ENCODE measurements at places on chromosomes 3 and 15.

GRCh38 chr15:41801185-41801584 is 26.7 kb upstream of the JMJD7 start:
- DNase-seq = no peak

- DNase-seq = no peak
Measured at GRCh38 chr3:45536316-45536715, 58.2 kb upstream of the LIMD1 start.

DNA sequence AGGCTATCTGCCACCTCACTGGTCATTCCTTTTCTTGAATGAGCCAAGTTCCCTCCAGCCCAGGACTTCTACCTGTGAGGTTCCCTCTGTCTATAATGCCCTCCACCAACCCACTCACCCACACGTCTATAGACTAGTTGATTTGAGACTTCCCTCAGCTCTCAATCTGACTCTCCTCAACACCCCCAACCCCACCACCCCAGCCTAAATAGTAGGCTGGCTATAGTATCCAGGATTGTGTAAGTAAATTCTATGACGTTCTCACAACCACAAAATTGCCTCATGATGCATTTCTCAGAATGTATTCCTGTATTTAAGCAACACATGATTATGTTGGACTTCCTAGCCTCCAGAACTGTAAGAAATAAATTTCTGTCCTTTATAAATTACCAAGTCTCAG is 2.2 kb downstream of the PLSCR1 start:
- no peak for DNase-seq

- DNase-seq = no peak
Measured at GRCh38 chr3:194200422-194201081, 64.6 kb downstream of the HES1 start.

DNA sequence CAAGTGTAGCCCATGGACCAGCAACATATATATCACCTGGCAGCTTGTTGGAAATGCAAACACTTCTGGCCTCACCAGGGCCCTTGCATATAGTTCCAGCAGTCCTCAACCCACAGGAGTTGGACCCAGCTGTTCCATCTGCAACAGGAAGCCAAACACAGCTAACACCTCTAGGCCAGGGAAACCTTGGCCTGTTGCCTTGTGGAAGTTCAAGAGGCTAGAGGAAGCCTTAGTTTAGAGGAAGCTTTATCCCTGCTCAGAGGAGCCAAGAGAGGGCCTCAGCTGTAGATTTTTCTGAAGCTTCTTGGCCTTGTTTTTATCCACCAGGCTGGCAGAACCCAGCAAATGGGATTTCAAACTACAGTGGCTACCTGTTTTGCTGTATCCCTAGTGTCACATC is 11.4 kb downstream of the FHIT start:
- peak; percentile 39 for DNase-seq

GRCh38 chr15:40307421-40308211 is at the start of gene PLCB2:
TSS of gene PLCB2 (minus strand) at chr15:40307935. CDS start at chr15:40307672, 263 bp downstream.
- DNase-seq = peak; percentile 71
